ENCODE measurements at places on chromosomes 3 and 15.

DNA sequence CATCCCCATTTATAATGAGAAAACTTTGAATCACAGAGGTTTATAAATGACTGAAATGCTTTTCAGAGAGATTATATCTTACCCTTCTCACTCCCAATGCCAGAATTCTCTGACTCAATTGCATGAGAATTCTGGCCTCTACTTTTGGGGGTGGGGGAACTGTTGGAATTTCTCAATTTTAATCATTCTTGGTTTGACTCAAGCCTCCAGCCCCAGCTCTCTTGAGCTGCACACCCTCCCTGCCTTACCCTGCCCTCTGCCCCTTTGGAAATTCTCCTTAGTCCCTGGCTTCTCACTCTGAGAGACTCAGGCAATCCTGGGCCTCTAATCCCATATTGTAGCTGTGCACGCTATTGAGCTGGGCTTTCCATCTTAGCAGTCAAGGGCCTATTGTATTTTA, 44.2 kb downstream of the ZNF589 start:
- DNase-seq: no peak

DNA sequence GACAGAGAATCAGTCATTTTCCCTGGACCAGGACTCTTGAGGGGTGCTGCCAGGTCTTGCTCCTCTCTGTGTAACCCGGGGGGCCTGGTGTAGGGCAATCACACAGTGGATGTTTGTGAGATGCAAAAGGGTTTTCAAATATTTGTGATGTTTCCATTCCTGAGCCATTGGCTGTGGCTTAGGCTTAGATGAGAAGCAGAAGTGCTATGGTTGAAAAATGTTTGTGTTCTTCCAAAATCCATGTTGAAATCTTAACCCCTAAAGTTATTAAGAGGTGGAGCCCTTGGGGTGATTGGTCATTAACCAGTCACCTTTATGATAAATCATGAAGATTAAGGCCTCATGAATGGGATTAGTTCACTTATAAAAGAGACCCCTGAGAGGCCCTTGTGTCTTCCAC, 36.5 kb downstream of the CORO2B start:
- DNase-seq: no peak

DNA sequence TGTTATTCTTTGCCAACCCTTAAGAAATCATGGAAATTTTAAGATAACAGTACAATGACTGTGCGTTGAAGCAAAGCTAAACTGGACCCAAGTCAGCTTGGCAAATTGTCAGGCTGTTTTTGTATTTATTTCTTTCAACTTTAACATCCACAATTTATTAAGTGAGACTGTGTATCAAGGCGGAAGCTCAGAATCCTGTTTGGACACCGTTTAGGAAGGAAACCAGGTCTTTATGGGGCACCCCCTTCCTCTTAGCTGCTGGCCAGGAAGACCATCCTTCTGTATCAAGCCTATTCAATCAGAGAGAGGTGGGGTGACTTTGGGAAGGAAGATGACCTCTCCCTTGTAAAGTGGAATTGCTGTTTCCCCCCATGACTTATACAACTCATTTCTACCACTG, 166.0 kb downstream of the MCTP2 start:
- no peak for DNase-seq

- no peak for DNase-seq
Observed at GRCh38 chr3:2823031-2823430, 287.1 kb downstream of the IL5RA start.

DNA sequence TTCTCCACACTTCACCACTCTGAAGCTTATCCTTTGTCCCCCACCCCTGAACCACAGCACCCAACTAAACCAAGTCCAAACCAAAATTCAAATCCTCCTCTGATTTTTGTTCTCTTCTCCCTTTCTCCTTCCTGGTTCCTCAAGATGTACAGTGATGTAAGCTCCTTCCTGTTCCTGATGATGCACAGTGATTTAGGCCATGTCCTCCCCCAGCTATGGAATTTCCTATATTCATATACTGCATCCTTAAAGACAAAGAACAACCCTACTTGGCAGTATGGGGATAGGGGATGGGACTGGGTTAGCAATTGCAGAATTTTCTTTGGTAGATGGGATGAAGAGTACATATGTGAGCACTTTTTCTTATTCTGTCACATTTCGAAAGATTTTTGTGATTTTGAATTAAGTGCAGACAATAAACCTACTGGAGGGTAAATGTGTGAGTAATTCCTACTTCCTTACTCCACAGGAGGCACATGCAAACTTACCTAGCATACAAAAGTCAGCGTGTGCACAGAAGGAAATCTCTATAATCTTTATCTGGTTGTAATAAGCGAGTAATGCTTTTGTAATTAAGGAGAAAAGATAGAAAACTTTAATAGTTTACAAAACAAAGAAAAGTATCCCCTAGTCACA, 125.0 kb downstream of the ANO10 start:
- no peak for DNase-seq

GRCh38 chr3:132847849-132848625, 125.8 kb upstream of the NPHP3 start:
- DNase-seq: no peak

GRCh38 chr15:39651295-39651694, 70.4 kb downstream of the THBS1 start:
- no peak for DNase-seq

DNA sequence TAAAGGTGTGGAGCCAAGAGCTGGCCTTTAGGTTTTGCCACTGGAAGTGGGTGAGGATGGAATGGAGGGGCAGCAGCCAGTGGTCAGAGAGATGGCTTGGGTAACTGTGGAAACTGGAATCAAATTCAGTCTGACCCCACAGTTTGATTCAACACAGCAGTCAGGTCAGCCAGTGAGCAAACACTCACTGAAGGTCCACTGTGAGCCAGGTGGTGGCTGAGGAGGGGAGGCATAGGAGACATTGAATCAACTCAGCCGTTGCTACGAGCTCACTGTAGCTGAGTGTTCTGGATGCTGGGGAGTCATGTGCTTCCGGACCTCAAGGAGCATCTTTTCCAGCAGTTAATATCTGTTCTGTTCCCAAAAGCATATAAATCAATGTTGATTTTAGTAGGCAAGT, 37.5 kb downstream of the LPP start:
- DNase-seq: no peak

All from stimulated activated naive CD4-positive, alpha-beta T cell (primary cell).